Spinal cord (tissue), 10 donors: ENCODE measurements at places on chromosomes 3 and 15. TPM values are rescaled to one million over a fixed set of nuclear protein-coding genes. Genes with fewer than 3 reads are reported as not detected.

IGSF10 gene
- 3.7 TPM for polyA plus RNA-seq

CCR5 gene
- polyA plus RNA-seq: 0.11 TPM

GRCh38 chr3:30952786-30953185, 58.3 kb upstream of the GADL1 start:
- DNase-seq: no peak

GRCh38 chr15:55320963-55321362, 1.9 kb downstream of the PIGB start:
- no peak for DNase-seq

DNA sequence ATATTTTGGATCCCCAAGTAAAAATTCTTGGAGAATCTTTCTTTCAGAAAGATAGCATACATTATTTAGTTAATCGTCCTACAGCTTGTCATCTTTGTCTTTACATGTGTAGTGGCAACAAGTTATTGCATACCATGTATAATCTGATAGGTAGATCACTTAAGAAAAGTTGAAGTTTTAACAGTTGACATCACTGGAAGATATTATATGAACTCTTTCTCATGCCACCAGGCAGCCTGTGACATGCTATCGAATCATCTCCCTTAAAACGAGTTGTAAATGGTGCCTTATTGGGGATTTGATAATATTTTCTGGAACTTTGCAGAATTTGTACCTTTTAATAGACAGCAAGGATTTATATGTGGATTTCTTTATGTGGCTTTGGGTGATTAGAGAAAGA, 8.7 kb downstream of the U2SURP start:
- no peak for DNase-seq

- DNase-seq: no peak
Measured at GRCh38 chr3:120625159-120625586, 29.0 kb downstream of the NDUFB4 start.

GRCh38 chr15:61746589-61746988, 313.7 kb downstream of the VPS13C start:
- no peak for DNase-seq

DNA sequence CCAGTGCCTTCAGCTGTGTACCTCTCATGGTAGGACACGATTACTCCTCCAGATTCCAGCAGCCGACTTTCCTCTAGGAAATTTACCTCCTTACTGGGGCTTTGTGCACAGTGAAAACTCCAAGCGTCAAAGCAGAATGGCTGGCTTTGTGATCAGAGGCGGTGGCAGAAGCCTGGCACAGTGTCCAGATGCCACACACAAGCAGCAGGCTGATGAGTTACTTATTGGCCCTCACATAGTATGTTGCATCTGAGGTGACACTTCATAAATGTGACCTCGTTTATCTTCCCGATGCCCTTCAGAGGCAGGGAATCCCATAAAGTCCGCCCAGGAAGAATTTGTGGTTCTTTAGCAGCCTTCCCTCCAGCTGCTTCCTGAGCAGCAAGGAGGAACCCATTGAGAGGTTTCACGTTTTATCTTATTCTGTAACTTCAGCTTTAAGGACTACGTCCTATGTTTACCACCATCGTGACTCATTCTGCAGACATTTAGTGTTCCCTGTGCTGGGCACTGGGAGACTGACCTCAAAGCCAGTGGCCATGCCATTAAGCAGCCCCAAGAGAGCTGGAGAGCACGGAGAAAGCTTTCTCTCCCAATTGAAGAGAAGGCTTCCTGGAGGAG, 107.1 kb upstream of the C15orf61 start:
- DNase-seq: no peak

TMCO5A gene
- polyA plus RNA-seq: not detected
